ENCODE measurements at places on chromosomes 2 and 18.

- no peak for DNase-seq
These were observed 80.7 kb downstream of the PDCL3 start for GRCh38 chr2:100643467-100643866.

DNA sequence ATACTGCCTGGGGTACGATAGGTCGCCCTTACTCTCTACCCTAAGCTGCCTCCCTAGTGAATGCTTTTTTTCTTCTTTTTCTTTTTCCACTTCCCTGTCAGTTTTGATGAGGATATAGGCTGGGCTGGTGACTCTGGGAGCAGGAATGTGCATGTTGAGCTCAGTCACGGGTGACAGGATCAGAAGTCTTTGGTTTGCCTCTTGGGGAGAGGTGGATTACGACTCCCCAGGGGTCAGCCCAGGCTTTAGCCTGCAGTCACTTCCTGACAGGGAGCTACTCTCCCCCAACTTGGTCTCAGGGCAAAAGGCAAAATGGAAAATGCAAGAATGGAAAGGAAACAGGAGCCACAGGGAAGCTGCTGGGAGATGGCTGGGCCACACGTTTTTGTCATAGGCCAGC lies 57.3 kb downstream of the THNSL2 start:
- no peak for DNase-seq

GRCh38 chr2:12161085-12161484 lies 414.7 kb downstream of the LPIN1 start:
- DNase-seq = no peak

GRCh38 chr2:241970716-241971115 lies 101.2 kb downstream of the RTP5 start:
- DNase-seq = no peak

DNA sequence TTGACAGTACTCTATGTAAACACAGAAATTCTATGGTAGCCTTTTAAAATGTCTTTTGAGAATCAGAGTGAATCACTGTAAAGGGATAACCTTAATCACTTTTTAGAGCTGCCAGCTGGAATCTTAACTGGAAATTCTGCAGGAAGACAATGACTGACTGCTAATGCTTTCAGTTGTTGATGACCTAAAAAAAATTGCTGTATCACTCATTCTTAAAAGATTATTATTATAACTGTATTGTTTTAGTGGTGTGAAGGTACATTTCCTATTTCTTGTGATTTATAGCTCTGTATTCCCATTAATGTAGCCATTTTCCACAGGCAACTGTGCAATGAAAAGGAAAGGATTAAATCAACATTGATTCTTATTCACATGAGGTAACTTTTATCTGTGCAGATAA lies 260.5 kb downstream of the CALCRL start:
- no peak for DNase-seq

DNA sequence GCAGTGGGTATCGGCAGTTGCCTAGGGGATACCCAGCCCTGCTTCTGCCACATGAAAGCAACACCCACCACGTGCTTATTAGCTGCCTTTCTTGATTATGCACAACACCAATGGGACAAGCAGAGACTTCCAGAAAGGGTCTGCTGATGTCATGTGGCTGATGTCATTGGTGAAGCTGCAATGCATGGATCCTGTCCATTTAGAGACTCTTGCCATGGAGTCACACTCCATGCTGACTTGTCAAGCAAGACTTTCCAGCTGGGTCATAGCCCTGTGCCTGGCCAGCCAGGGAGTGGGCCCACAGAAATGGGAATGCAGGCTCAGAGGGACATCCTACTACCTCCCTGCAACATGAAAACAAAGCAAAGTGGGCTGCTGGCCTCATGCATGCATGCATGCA lies 81.8 kb downstream of the VAPA start:
- DNase-seq = no peak

- DNase-seq = no peak
These were observed 24.8 kb upstream of the TMEM131 start for GRCh38 chr2:98020516-98020915.

- DNase-seq = no peak
These were observed at the start of gene PIEZO2 for GRCh38 chr18:11149441-11150270. Gene PIEZO2 (minus strand): TSS chr18:11149569. CDS start chr18:11148588, 981 bp downstream.

GRCh38 chr18:6155707-6156106 lies 259.0 kb downstream of the L3MBTL4 start:
- no peak for DNase-seq

DNA sequence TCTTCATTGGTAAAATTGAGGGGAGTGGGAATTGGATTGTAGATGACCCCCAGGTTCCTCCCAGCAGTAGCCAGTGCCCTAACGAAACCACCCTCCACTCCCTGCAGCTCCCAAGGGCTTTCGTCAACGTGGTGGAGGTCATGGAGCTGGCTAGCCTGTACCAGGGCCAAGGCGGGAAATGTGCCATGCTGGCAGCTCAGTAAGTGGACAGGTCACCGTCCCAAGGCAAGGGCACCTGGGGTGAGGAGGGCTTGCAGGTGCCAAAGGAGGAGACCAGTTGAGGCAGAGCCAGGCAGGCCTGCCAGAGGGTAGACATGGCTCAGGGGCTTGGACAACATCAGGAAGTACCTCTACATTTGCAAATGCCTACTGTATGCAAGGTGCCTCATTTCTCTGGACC lies 122.6 kb upstream of the PPP1CB start:
- DNase-seq = no peak

DNA sequence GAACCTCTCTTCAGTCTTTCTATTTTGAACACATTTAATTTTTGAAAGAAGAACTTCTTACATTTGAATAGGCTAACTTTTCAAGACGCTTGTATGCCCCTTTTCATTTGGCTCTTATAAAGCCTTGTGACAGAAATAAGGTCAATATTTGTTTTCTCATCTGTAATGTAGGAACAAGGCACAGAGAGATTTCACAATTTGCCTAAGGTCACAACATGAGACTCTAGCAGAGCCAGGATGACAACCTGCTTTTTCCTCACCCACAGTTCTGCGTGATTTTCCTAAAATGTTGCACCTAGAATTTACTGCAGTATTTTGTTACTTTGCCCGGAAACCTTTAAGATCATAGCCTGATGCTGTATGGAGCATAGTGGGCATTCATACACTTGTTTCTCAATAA lies 67.4 kb downstream of the TXNL1 start:
- no peak for DNase-seq

- DNase-seq = no peak
These were observed 3.8 kb upstream of the ROCK2 start for GRCh38 chr2:11348209-11348749.

DNA sequence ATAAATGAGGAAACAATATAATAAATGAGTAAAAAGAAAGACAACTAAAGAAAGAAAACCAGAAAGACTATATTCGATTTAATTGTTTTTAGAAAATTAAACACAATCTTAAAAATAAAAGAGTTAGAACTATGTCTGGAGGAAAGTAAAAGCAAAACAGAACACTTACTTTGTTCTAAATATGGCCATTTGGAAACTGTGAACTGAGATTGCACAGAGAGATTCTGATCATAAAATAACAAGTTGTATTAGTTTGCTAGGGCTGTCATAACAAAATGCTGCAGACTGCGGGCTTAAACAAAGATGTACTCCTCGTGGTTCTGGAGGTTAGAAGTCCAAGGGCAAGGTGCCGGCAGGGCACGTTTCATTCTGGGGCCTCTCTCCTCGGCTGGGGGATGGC lies 128.1 kb upstream of the AQP4 start:
- DNase-seq = no peak

DNA sequence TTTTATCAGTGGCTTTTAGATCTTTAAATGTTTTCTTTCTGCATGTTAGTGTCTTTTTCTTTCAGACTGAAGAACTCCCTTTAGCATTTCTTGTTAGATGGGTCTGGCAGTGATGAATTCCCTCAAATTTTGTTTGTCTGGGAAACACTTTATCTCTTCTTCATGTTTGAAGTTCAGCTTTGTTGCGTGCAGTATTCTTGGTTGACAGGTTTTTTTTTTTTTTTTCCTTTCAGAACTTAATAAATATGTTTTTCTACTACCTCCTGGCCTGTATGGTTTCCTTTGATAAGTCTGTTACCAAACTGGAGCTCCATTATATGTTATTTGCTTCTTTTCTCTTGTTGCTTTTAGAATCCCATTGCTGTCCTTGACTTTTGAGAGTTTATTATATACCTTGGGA lies 89.8 kb upstream of the ACKR3 start:
- DNase-seq = no peak

- DNase-seq = no peak
These were observed 46.6 kb upstream of the TCF4 start for GRCh38 chr18:55634545-55634944.

Measured in stimulated activated CD4-positive, alpha-beta T cell treated with anti-CD3 and anti-CD28 coated beads, Interleukin-1b, Interleukin-23, amount 100 ng/mL, for 4 hours (primary cell).